Stimulated activated CD4-positive, alpha-beta T cell treated with anti-CD3 and anti-CD28 coated beads, Interleukin-1b, Interleukin-23, amount 100 ng/mL, for 48 hours (primary cell): ENCODE measurements at places on chromosomes 1 and 21.
A peak's percentile ranks its signal among the peaks of the same experiment; 100 is the strongest.

DNA sequence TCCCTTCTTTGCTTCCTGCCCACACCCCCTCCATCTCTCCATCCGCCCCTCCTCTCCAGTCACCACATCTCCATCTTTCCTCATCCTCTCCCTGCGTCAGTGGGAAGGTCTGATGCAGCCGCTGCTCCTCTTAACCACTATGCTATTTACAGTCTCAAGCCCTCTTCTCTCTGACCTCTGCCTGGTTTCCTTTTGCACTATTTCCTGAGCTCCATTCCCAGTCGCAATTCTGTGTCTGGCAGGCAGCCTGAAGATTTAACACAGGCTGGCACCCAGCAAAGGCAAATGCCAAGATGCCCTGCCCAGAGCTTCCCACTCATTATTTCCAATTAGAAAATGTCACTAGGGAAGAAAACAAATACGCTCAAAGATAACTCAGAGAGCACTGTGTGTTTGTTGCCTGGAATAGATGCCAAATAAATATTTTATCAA, 89.6 kb upstream of the LPGAT1 start:
- no peak for DNase-seq

GRCh38 chr1:6328091-6328490, 65.5 kb downstream of the ACOT7 start:
- no peak for DNase-seq

DNA sequence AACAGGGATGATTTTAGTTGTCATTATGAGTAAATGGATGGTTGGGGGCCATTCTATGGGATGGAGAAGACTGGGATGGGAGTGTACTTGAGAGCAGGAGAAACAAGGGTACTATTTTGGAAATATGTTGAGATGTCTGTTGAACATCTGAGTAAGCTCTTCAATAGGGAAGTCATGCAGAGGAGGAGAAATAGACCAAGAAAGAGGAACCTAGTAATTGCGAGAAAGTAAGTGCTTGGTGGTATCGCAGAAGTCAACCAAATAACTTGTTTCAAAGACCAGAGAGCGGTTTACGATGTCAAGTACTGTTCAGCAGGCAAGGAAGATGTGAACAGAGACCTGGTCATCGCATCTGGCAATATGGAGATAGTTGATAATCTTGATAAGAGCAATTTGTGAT, 22.4 kb upstream of the CHRM3 start:
- no peak for DNase-seq

DNA sequence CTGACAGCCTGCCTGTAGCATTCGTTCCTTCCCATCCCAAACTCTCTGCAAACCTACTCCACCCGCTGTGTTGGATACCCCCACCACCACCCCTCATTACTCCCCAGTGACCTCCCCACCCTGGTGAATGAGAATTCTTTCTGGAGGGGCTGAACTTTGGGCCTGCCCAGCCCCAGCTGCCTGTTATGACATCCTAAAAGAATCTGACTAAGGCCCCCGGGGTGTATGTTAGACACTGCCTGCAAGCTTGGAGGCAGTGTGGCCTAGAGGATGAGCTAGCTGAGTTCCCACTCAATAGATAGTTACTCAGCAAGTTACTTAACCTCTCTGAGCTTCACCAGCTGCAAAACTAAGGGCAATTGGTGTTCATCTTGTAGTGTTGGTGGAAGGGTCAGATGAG, 110.2 kb upstream of the FGGY start:
- DNase-seq, result no peak

GRCh38 chr1:155219592-155220031, 11.1 kb downstream of the MTX1 start:
- DNase-seq, result no peak

GRCh38 chr1:192131914-192132313, 26.3 kb upstream of the RGS18 start:
- no peak for DNase-seq

- no peak for DNase-seq
Measured at GRCh38 chr1:199821029-199821779, 206.3 kb upstream of the NR5A2 start.

DNA sequence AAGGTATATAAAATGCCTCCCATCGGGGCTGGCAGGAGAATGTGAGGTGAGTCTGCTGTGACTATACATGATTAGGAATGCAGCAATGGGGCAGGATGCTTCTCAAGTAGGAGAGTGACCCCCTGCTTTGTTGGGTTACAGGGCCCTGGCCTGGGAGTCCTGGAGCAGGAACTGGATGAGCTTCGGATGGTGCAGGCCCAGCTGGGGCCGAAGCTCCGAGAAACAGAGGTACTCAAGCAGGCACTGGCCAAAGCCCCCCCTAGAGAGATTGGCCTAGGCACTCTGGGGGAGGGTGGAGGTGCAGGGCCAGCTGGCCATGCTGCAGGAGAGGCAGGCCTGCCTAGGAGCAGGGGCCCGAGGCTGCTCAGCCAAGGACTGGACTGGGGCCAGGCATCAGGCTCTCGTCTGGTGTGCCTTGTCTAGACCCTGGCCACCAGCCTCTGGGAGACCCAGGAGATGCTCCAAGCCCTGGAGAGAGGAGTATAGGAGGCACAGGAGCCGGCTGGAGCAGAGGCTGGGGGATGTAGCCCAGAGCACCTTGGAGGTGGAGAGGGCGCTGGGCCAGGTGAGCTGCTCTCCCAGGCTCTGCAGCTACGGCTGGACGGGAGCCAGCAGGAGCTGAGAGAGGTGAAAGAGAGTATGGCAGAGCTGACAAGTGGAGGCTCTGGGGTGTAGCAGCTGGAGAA, 32.8 kb upstream of the PKP1 start:
- DNase-seq, result no peak

DNA sequence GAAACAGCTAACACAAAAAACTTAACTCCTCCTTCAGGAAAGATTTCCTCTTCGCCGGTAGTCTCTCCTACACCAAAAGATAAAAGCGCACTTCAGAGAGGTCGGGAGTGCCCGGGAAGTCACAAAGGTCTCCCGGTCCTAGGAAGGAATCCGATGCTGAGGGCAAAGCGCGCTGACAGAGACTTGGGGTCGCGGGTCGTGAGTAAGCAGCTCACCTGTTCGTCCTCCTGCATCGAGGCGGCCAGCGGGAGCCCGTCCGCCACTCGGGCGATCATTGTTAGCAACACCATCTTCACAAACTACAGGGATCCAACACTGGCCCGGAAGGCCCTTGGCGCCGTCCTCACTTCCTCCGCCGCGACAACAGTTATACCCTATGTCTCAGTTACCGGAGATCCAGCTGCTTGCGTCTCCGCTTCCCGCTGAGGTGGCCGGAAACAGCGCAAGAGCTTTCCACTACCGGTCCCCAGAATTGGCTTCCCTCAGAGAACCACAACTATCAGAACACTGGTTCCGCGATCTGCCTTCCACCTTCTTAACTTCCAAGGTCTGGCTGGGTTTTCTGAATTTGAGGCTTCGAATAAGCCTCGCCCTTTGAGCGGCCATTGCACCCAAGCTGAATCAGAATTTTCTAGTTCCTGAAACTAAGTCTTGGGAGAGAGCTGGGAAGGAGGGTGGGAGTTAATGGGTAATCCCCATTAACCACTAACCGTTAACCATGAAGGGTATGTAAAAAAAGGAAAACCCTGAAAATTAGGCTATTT, at the start of gene SEC22B:
TSS of gene SEC22B (minus strand) at position 429 of the 764 bp plus-strand sequence. CDS start at position 290, 139 bp downstream.
- peak; percentile 91 for DNase-seq

GRCh38 chr1:87778896-87779295, 450.2 kb downstream of the LMO4 start:
- DNase-seq, result no peak

DNA sequence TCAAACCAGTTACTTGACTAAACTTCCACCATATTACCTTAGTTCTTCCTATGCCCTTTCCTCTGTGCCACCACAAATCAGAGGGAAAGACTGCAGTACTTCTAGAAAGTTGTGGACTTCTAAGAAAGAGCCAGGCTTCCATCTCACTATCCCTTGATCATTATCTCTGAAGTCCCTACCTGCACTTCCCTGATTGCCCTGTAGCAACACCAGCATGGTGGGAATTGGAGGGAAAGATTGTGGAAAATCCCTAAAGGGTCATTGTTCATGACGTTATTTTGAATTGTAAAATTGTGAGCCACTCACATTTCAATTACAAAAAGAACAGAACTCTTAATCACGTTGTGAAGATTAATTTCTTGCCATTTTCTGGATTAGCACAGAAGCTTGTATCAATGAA, 23.4 kb upstream of the KIAA1614 start:
- DNase-seq, result no peak

- no peak for DNase-seq
Measured at GRCh38 chr1:221240690-221241089, 361.4 kb downstream of the HLX start.

DNA sequence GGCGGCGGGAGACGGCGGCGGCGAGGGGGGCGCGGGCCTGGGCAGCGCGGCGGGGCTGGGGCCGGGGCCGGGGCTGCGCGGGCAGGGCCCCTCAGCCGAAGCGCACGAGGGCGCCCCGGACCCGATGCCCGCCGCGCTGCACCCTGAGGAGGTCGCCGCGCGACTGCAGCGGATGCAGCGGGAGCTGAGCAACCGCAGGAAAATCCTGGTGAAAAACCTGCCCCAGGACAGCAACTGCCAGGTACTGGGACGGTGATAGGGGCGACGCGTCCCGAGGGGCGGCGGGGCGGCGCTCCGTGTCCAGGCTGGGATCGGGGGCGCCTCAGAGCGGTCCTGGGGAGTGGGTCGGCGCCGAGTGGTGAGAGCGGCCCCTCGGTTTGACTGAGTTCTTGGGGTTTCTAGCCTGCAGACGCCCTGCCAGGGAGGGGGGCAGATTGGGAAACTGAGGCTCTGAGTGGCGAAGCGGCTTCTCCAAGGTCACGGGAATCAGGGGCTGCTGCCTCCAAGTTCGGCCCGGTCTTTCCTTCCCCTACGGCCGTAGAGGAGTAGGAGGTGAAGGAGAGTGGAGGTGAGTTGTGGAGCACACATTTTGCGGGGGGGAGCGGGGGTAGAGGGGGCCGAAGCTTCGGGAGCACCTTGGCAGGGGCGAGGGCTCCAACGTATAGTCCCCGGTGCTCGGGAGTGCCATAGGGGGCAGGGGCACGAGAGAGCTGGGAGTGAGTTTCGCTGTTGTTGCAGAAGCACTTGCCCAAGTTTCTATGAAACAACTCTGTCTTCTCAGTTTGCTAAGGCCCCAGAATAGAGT, 508 bp downstream of the RAVER2 start:
- no peak for DNase-seq

DNA sequence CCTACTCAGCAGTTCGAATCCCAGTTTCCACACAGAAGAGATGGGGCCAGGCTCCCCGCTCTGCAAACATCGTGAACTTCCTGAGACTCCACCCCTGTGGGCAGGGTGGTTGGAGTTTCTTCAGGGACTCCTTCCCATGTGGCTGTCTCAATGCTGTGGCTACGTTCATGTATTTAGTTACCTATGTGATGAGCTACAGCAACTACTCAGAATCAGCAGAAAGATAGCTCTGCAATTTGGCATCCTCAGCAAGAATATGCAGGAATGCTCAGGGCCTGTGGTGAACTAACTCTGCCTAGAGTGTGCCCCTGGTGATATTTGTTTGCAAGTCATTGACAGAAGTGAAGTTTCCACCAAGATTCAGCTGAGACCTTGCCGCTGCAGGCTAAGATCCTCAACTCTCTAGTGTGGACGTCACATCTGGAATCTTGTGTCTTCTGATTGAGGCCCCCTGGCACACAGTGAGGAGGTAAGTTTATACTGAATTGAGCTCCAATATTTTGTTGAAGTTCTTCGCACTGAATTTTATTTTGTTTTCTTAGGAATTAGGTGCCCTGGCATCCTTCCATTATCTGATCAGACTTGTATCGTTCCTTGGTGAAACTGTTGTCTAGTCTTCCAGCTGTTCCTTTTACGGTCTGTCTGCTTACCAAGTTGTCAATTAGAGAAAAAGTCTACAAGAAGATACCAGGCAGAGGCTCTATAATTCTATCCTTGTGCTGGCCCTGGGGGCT, 8.2 kb upstream of the GLRX2 start:
- DNase-seq, result no peak

GRCh38 chr1:231750818-231751362, 124.3 kb downstream of the DISC1 start:
- DNase-seq, result no peak

GRCh38 chr1:159922511-159923202, 2.6 kb downstream of the TAGLN2 start:
- DNase-seq, result no peak

DNA sequence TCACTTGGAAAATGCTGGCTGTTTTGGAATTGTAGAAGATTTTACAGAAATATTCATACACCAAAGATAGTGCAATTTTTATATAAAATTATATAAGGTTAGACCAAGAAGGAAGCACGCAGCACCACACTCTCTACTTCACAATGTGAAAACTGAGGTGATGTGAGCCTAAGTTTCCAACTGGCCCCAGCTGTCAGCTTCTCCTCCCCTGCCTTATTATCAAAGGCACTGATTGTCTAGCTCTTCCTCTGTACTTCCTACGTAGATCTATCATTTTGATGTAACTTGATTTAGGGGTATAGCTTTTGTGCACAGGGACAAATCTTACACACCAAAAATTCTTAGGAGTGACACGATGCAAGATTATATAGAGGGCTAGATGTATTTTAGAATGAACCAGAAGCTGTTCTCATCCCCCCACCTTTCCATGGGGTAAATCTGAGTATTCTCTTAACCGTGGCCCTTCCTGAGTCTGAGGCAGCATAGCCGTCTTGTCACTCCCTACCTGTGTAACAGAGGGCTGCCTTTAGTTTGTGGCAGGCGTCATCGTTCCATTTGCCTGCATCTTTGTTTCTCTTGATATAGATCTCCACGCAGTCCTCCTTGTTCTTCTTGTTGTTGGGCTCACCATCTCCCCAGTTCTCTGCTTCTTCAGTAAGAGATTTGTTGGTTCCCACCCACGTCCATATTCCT, 3.4 kb downstream of the SELL start:
- DNase-seq, result no peak

GRCh38 chr1:43316738-43317520, 16.1 kb downstream of the TIE1 start:
- no peak for DNase-seq

GRCh38 chr1:160540859-160541233, 17.8 kb upstream of the SLAMF6 start:
- no peak for DNase-seq

- no peak for DNase-seq
Measured at GRCh38 chr1:5962265-5963105, 29.7 kb downstream of the NPHP4 start.

- no peak for DNase-seq
Measured at GRCh38 chr21:17829472-17829871, 10.3 kb upstream of the C21orf91 start.

GRCh38 chr21:46540087-46540710, 64.7 kb downstream of the S100B start:
- DNase-seq, result no peak

DNA sequence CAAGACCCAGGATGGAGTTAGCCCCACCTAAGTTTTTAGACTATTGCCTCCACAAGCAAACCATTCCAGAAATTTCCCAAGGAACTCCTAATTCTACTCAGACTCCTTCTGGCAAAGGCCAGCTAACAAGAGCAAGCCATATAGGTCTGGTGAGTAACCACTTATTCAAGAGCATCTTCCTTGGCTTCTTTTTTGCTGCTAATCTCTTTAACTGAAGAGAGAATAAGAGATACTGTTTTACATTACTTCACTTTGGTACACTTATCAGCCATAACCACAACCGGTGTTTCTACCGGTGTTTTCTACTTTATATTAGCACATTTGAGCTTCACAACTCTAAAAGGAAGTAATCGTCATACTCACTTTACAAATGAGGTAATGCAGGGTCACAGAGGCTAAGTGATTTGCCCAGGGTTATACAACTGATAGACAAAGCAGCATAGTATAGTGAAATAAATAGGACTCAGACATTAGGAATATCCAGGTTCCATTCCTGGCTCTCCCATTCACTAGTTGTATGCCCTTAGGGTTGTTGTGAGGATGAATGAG, 1.7 kb upstream of the EPS15 start:
- DNase-seq, result no peak

- DNase-seq, result no peak
Measured at GRCh38 chr1:241156231-241156965, 200.6 kb downstream of the RGS7 start.
